ENCODE measurements at places on chromosomes 5 and 9.

GRCh38 chr5:34007201-34007620, 639 bp downstream of the AMACR start:
- H3K27me3 ChIP-seq, result no peaks in the 10 kb centered on the region
- H3K27ac ChIP-seq, result peak overlapping the region; percentile 37
- peaks cover 26% of the 10 kb centered on the region for H3K4me1 ChIP-seq
- H3K4me3 ChIP-seq, result peak overlapping the region; percentile 82
- peak; percentile 20 for DNase-seq

DNA sequence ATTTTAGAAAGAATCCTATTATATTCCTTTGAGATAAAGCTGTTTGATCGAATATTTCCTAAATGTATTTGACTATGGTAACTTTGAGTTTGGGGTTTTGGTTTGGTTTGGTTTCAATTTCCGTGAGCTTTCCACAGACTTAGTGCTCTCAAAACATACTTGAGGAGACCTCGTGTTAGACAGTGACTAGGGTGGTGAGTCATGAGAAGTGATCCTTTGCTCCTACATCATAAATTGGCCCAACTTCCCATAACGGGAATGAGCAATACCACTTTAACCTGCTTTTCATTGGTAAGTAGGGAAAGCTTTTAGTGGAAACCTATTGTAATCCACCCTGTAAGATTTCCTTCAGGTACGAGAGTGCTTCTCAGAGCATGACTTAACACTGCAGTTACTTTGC, 3.8 kb upstream of the RASEF start:
- peaks cover 11% of the 10 kb centered on the region for H3K4me1 ChIP-seq
- no peak overlapping the region for H3K27ac ChIP-seq
- no peak for DNase-seq
- H3K4me3 ChIP-seq, result no peak overlapping the region
- H3K27me3 ChIP-seq, result no peaks in the 10 kb centered on the region

DNA sequence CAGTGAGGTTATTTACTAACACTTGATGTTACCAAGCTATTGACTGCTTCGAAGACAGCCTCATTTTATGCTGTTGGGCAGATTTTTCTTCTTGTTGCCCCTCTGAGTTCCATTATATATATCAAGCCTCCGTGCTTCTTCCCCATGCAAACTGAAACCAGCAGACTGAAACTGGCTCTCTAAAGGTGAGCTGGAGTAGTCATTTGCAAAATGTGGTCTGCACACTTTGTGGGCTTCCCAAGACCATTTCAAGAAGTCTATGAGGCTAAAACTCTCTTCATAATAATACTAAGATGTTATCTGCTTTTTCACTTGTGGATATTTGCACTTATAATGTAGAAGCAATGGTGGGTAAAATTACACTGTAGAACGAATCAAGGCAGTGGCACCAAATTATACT, 13.9 kb downstream of the SLC36A1 start:
- H3K27me3 ChIP-seq, result no peaks in the 10 kb centered on the region
- no peaks in the 10 kb centered on the region for H3K4me1 ChIP-seq
- no peak overlapping the region for H3K4me3 ChIP-seq

GRCh38 chr5:79774171-79774854, 84.7 kb downstream of the CMYA5 start:
- no peaks in the 10 kb centered on the region for H3K4me1 ChIP-seq
- no peak overlapping the region for H3K4me3 ChIP-seq
- H3K27ac ChIP-seq, result no peak overlapping the region
- DNase-seq, result peak; percentile 3

DNA sequence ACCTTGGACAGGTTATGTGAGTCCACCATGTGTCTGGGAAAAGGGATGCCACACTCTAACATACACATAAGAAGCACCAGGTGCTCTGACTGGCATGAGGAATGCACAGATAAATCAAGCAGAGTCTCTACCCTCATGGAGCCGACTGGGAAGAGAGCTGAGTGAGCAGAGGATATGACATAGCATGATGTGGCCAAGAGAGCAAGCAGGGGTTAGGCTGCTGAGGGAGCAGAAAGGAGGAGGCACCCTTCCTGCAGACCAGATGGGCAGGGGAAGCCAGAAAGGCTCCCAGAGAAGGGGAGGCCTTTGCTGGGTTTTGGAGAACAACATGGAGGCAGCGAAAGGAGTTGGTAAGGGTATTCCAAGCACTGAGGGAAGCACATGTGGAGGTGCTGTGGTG, 223.1 kb downstream of the GNA14 start:
- no peak overlapping the region for H3K27ac ChIP-seq
- no peaks in the 10 kb centered on the region for H3K36me3 ChIP-seq
- H3K4me1 ChIP-seq, result no peaks in the 10 kb centered on the region

DNA sequence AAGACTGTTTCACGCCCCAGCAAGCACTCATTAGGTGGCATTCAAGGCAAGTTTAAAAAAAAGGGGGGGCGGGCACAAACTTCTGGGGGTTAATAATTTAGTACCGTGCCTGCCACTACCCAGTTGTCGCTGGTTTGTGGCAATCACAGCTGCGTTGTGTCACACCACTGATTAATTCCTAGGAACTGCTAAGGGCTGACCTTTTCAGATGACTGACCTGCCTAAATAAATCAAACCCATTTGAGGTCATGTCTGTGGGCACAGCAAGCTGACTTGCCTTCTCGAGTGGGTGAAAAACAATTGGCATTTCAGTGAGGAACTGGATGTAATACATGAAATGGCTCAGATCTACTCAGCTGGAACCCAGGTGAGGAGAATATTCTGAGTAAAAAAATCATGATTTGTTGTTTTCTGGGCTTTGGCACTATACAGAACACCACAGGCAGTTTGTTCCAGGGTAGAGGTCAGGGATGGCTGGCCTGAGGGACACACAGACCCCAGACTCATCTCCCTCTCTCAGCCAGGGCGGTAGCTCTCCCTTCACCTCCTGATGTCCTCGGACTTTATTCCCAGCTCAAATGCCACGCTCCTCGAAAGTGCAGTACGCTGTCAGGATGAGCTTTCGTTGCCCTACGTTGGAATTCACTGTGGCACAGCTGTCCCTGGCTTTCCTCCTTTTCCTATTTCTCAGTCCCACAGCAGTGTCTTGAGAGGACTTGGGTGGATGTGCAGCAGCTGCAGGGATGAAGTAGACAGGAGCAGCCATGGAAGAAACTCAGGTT, 15.5 kb upstream of the MGAT1 start:
- H3K36me3 ChIP-seq, result no peaks in the 10 kb centered on the region
- H3K4me1 ChIP-seq, result no peaks in the 10 kb centered on the region
- no peak overlapping the region for H3K27ac ChIP-seq
- no peak overlapping the region for H3K4me3 ChIP-seq
- no peak for DNase-seq

- no peak for DNase-seq
- peaks cover 6% of the 10 kb centered on the region for H3K4me1 ChIP-seq
- no peak overlapping the region for H3K4me3 ChIP-seq
- H3K36me3 ChIP-seq, result no peaks in the 10 kb centered on the region
- no peak overlapping the region for H3K27ac ChIP-seq
Observed at GRCh38 chr5:9054322-9054721, 491.6 kb downstream of the SEMA5A start.

DNA sequence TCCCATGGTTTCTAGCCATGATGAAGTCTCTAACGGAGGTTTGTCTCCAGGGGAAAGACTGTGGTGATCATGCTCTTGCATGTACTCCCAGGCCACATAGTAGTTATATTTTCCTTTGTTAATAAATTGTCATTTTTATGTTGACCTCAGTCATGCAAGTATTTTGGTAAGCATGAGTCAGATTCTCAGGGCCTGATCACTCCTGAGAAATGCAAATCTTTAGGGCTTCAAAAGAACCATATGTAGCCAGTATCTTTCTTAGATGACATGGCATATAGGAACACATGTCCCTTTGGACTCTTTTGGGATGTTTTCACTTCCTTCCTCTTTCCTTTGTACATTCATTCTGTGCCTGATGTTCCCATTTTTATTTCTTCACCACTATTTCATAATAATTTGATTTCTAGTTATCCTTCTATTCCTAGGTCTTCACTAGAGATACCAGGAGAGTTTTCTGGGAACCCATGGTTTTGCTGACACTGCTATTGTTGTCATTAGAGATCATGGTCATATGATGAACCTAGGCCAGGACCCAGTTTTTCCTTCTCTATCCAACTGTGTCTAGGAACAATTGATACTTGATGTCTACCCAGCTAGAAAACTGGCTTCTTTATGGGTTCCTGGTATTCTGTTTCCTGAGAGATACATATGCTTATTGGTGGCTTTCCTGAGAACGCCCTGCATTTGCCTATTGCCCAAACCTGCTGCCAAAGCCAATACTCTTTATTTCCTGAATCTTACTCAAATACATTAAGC, 248.1 kb upstream of the NREP start:
- no peaks in the 10 kb centered on the region for H3K4me1 ChIP-seq
- H3K36me3 ChIP-seq, result no peaks in the 10 kb centered on the region
- no peak overlapping the region for H3K4me3 ChIP-seq
- no peaks in the 10 kb centered on the region for H3K27me3 ChIP-seq

- no peaks in the 10 kb centered on the region for H3K4me1 ChIP-seq
- no peak overlapping the region for H3K27ac ChIP-seq
- peaks cover 80% of the 10 kb centered on the region for H3K27me3 ChIP-seq
- no peak overlapping the region for H3K4me3 ChIP-seq
- no peak for DNase-seq
Observed at GRCh38 chr5:180647941-180648500, 1.4 kb downstream of the FLT4 start.

GRCh38 chr5:97062046-97062445, 80.4 kb downstream of the LIX1 start:
- no peak overlapping the region for H3K27ac ChIP-seq
- no peak overlapping the region for H3K4me3 ChIP-seq
- H3K27me3 ChIP-seq, result no peaks in the 10 kb centered on the region
- DNase-seq, result no peak
- H3K36me3 ChIP-seq, result no peaks in the 10 kb centered on the region
- peaks cover 8% of the 10 kb centered on the region for H3K4me1 ChIP-seq

GRCh38 chr5:80059354-80059980, 24.3 kb downstream of the THBS4 start:
- H3K4me1 ChIP-seq, result peaks cover 29% of the 10 kb centered on the region
- no peaks in the 10 kb centered on the region for H3K36me3 ChIP-seq
- no peak for DNase-seq

DNA sequence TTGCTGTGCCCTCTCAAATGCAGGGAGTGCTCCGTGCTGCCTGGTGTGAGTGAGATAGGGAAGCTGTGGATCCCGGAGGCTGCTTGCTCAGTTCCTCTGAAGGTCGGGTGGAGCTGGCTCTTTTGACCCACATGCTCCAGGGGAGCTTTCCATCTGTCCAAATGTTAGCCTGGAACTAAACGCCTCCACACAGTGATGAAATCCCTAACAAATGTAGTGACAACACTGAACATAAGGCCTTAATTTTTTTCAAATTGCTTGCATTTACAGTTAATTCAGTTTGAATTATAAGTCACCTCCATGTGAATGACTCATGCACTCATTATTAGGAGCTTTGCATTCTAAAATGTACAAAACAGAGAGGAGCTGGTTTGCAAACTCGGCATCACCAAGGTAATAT, 27.0 kb downstream of the PRDM6 start:
- no peaks in the 10 kb centered on the region for H3K27me3 ChIP-seq
- H3K4me3 ChIP-seq, result no peak overlapping the region
- H3K4me1 ChIP-seq, result no peaks in the 10 kb centered on the region
- no peak for DNase-seq

- H3K27me3 ChIP-seq, result no peaks in the 10 kb centered on the region
- no peak for DNase-seq
- no peaks in the 10 kb centered on the region for H3K36me3 ChIP-seq
- no peaks in the 10 kb centered on the region for H3K4me1 ChIP-seq
- no peak overlapping the region for H3K4me3 ChIP-seq
Observed at GRCh38 chr9:9498846-9499245, 1114.0 kb downstream of the PTPRD start.

DNA sequence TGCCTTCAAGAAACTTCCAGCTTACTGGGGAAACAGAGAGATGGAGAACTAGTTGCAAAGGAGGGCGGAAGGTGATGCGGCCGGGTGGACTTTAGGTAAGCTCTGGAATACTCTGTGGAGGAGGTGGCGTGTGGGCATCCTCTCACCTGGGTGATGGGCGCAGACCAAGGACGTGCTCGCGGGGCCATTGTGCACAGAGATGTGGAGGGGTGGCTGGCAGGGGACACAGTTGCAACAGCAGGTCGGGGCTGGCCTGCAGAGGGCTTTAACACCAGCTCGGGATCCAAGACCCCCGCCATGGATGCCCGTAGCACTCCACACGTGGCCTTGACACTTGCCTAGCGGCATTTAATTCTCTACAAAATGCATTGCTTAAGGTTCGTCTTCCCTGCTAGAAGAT, 26.6 kb downstream of the IER5L start:
- no peak overlapping the region for H3K4me3 ChIP-seq
- DNase-seq, result no peak
- no peaks in the 10 kb centered on the region for H3K36me3 ChIP-seq
- no peaks in the 10 kb centered on the region for H3K27me3 ChIP-seq
- no peaks in the 10 kb centered on the region for H3K4me1 ChIP-seq

DNA sequence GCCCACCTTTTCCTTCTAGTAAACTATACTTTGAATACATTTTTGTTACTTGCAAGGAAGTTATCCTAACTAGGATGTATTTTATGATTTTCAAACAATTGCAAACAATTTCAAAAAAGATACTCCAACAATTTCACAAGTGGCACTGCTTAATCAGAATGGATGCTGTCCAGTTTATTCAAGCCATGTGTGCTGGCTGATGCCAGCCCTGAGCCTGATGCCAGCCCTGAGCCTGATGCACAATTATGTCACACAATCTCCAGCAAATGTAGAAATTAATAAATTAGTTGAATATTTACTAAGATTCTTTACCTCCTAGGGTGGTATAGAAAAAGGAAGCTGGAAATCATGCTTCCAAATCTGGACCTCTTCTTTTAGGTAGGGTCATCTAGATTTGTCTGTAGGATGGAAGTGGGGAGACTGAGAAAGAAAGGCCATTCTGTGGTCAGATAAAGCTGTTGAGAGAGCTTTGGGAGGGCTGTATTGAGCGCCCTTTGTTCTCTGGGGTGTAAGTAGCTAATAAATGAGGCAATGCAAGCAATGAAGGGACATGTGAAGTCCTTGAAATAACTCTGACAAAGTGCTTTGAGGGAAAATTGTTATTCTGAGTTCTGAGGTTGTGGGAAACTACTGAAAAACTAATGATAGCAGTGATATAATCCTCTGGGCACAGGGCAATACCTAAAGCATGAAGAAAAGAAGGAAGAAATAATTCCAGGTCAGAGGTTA, 5.8 kb upstream of the C6 start:
- H3K27ac ChIP-seq, result no peak overlapping the region
- no peaks in the 10 kb centered on the region for H3K4me1 ChIP-seq
- no peaks in the 10 kb centered on the region for H3K36me3 ChIP-seq
- H3K27me3 ChIP-seq, result no peaks in the 10 kb centered on the region
- no peak for DNase-seq

- peak; percentile 20 for DNase-seq
- H3K36me3 ChIP-seq, result no peaks in the 10 kb centered on the region
Observed at GRCh38 chr5:150109921-150110320, 23.6 kb upstream of the CSF1R start.
